ENCODE measurements at places on chromosomes 11 and 22.

DNA sequence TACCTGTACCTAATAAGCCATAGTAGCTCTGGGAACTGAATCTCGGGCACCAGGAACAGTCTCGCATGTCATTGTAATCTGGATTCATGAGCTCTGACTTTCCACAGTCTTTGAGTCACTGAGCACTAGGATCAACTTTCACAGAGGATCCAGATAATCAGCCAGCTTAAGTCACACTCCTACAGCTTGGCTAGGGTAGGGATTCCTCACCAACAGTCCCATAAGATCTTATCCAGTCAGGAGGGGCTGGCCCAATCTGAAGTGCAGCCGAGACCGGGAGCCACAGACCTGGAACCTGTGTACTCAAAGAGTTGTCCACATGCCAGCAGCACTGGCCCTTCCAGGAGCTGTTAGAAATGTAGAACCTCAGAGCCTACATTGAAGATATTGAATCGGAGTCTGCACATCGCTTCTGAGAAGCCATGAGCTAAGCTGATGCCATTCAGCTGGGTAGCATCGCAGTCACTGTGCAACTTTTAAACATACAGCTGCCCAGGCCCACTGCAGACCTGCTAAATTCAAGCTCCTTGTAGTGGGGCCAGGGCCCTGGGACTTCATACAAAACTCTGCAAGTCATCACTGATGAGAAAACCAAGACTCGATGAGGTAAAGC lies 538.8 kb upstream of the B3GAT1 start:
- no peak for DNase-seq

GRCh38 chr22:50167689-50168489 lies 2.6 kb upstream of the PANX2 start:
- DNase-seq, result no peak

- DNase-seq, result no peak
Measured at GRCh38 chr11:88909500-88909899, 156.3 kb downstream of the GRM5 start.

GRCh38 chr22:36659762-36660509 lies 43.6 kb downstream of the CACNG2 start:
- DNase-seq, result peak; percentile 10

- peak; percentile 5 for DNase-seq
Measured at GRCh38 chr11:44133335-44133946, 38.0 kb downstream of the EXT2 start.

DNA sequence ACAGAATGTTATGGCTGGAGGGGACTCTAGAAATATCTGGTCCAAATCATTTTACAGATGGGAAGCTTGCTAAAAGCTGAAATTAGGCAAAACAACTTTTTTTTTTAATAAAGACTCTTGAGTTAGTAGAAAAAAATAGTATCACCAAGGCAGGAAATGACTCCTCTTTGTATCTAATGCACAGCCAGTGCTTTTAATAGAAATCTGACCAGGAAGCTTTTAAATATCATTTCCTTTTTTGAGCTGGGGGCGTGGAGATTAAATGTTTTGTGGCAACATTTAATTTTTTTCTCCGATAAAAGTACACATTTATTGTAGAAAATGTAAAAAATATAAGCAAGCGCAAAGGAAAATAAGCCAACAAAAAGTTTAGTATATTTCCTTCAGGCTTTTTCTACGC lies 22.5 kb downstream of the TRAF6 start:
- DNase-seq, result no peak

DNA sequence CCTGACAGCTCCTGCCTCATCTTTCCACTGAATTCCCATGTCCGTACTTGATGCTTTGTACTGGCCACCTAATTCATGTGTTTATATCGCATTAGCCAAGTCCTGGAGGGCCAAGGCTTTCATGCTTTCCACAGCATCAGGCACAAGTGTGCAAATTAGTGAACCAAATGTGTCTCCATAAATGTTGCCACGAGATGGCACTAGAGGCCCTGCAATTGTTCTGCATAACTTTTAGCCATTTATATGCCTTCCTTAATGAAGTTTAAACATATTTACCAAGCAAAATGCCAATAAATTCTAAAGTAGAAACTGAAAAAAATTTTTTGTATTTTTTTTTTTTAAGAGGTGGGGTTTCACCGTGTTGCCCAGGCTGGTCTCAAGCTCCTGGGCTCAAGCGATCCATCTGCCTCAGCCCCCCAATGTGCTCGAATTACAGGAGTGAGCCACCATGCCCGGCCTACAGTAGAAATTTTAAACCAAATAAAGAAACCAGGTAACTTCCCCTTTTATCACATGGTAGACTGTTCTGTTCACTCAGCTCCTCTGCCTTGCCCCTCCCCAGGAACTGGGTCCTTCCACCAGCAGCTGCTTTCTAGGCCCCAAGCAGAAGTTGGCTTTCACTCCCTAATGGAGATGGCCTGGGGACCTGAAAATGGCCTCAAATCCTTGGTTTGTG lies 20.8 kb upstream of the IL18BP start:
- peak; percentile 5 for DNase-seq

GRCh38 chr11:61076506-61077304 lies 25.6 kb upstream of the CD5 start:
- DNase-seq, result no peak

DNA sequence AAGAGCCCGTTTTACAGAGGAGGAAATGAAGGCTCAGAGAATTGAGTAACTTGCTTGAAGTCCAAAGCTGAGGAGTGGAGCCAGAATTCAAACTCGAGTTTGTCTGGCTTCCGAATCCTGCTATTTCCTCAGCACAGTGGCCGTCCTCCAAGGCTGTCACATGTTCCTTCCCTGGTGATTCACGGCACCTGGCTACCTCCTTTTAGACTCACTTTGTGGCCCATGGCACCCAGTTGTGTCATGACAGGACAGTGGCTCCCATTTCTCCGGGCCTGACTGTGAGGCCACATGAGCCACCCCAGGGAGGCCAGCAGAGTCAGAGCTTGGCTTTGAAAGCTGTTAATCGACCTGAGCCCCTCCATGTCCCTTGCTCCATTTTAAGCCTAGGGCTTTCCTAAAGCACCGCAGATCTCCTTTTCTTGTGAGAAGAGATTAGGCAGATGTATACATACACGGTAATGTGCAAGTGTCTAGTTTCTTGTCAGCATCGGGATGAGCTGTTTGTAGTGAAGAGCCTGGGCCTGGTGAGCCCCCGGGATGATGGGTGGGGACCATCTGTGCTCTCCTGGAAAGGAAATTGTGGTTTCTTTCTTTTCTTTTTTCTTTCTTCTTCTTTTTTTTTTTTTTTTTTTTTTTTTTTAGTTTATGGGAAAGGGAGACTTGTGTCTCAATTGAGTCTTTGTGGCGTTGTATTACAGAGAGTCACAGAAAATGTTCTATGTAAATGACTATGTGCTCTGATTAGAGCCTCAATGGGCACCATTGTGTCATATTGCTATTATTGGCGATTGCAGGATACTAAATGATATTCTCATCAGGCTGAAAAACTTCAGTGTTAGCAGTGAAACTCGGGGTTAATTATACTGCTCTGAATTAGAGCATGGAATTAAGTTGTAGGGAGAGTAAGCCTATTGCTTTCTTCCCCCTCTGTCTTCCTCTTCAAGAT lies 54.8 kb downstream of the PTPRJ start:
- DNase-seq, result no peak

GRCh38 chr22:45505991-45506747 lies 3.5 kb downstream of the FBLN1 start:
- DNase-seq, result no peak

Measured in NCI-H2227 treated with DMSO at 0.1 percent for 48 hours (cell line).